ENCODE measurements at places on chromosomes 2 and 18.

DNA sequence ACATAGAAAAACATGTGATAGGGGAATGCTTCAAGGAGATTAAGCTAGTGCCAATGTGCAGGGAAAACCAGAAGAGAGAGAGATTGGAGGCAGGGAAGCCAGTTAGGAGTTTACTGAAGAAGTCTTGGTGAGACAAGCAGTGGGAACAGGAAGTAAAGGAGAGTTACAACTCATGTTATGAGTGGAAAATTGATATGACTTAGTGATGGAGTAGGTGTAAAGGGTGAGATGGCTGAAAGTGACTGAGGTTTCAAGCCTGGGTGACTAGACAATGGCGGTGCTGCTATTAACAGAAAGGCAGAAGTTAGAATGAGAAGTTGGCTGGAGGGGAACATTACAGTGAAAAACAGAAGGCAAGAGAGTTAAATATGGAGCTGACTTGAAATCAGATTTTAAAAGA lies 16.5 kb downstream of the DOK1 start:
- no peak for DNase-seq

DNA sequence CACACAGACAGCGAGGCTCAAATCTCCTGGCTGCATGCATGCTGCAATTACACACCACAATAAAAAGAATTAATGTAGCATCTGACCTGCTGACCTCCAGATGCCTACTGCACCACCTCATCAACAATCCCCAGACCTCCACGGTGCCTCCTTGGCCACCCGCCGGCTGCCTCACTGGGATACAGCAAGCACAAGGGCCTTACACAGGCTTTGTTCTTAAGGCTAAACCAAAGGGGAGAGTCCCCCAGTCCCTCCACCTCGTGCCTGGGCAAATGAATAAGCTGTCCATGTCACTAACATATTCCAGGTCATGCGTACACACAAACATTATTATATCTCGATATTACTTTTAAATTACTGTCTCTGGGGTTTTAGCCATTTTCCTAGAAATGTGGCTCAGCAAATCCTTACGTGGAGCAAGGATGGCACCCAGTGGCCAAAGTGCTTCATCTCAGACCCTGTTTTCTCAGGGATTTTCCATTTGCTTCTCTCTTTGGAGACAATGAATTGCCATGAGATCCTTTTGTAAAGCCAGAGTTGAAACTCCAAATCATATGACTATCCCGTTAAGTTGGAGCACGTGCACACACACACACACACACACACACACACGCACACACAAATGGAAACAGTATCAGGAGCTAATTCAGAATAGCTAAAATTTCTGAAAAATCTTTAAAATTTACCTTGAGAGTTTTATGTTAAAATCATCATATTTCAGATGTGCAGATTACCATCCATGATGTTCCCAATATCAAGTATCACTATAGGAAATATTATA lies 313.8 kb downstream of the PDE11A start:
- no peak for DNase-seq

DNA sequence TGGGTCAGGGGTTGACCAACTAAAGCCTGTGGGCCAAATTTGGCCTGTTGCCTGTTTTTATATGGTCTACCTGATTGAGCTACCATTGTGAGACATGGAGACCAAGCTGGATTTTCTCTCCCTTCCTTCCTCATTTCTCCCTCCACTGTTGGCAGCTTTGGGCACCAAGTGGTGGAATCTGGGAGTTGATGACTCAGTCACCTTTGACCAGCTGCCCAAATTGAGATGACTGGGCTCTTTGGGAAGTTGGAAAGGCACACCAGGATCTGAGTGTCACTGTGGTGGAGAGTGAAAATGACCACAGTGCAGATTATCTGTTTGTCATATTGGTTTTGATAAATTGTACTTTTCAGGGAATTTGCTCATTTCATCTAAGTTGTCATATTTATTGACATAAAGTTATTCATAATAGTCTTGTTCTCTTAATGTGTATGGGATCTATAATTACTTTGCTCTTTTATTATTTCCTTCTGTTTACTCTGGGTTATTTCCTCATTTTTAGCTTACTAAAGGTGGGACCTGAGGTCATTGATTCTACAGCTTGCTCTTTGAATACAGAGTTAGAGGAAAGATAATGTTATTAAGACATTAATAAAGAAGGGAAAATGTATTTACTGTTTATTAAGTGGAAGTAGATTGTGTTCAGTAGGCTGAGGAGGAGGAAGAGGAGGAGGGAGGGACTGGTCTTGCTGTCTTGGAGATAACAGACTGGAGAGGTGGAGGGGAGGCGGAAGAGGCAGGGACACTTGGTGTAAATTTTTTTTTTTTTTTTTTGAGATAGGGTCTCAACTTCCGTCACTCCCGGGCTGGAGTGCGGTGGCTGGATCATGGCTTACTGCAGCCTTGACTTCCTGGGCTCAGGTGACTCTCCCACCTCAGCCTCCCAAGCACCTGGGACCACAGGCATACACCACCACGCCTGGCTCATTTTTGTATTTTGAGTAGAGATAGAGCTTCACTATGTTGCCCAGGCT lies 31.8 kb downstream of the AGFG1 start:
- DNase-seq: peak; percentile 10

DNA sequence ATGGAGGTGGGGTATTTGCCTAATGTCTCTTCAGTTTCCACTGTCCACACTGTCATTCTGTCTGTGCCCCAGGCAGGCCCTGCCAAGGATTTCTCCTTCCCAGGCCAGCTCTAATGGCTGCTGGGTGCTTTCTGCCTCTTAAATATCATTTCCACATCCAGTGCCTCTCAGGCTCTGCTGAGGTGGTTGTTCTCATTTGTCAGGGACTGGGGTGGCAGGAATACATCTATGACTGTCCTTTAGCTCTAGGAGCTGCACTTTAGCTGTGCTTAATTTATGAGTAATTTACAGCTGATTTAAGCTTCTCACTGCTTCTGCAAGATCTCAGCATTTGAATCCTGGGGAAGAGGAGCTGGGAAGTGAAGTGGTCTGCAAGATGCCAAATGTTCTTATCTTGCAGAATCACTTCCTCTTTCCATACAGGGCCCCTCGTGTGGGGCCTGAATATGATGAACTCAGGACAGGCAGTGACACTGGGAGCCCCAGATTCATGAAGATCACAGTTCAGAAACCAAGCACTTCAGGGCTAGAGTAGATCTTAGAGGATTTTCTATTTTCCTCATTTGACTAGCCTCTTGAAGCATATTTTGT lies 150.2 kb downstream of the FSHR start:
- DNase-seq: no peak

GRCh38 chr2:52145005-52145404 lies 1113.1 kb upstream of the NRXN1 start:
- no peak for DNase-seq

DNA sequence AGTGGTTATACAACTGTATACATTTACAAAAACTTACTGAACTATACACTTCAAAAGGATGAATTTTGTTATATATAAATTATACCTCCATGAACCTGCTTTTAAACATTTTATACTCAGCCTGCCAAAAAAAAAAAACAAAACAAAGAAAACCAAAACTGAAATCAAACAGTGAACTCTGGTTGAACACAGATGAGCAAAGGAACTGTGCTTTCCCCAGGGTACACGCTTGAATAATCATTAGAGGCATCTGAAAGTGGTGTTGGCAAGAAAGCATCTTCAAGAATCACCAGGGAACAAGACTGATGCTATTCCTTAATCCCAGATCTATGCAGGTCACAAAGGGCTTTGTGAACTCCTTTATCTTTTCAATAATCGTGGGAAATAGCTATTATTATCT lies 77.0 kb upstream of the LYPD1 start:
- DNase-seq: no peak

DNA sequence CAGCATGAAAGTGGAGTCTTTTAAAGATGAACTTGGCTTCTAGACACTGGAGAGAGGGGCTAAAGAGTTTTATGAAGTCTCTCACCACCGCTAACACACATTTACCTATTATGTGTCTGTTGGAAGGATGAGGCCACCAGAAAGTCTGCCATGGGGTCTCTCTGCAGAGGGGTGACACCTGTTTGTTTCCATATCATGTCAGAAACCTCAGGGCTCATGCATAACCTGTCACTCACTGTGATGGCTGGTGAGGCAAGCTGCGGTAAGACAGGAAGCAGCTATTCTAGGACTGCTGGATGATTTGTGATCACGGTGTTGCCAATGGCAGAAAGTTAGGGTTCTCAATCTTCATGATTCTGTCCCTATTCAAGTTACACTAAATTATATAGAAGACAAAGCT lies 60.8 kb upstream of the DNMT3A start:
- DNase-seq: no peak

- no peak for DNase-seq
Observed at GRCh38 chr2:178246696-178247095, 52.4 kb downstream of the OSBPL6 start.

GRCh38 chr18:63111671-63112402 lies 207.7 kb downstream of the BCL2 start:
- no peak for DNase-seq

DNA sequence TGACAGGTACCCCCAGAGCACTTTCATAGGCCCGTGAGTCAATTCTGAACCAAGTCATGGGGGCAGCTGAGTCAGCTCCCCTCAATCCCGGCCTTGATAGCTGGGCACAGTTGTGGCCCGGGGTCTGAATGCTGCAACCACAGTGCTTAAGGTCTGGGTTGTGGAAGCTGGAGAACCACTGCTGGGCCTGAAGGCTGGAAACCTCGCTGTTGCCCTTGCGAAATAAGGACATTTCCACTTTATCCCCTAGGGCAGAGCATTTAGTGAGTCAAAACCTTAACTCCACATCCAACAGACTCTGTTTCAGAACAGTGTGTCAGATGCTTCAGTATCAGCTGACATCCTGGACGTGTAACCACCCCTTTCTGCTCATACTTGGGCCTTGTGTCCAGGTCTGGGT lies 58.6 kb downstream of the SP110 start:
- peak; percentile 43 for DNase-seq

- no peak for DNase-seq
Observed at GRCh38 chr2:172259827-172260226, 157.1 kb upstream of the DLX2 start.

DNA sequence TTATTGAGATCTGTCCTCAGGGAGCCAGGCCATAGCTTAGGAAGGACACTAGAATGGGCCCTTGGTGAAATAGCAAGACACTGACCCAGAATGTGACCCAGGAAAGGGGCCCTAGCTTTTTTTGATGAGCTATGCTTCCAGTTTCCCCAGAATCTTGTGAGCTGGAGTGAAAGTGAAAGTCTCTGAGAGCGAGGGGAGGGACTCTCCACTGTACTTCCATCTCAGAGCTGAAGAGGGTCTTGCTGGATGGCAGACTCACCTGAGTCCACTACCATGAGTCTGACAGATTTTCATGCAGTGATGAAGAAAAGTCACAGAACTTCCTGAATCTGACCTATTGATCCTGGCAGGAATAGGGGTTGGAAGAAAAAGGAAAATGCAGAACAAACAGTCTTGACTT lies 3.1 kb downstream of the ARHGAP25 start:
- no peak for DNase-seq

- no peak for DNase-seq
Observed at GRCh38 chr2:218471036-218471435, 52.1 kb downstream of the VIL1 start.

DNA sequence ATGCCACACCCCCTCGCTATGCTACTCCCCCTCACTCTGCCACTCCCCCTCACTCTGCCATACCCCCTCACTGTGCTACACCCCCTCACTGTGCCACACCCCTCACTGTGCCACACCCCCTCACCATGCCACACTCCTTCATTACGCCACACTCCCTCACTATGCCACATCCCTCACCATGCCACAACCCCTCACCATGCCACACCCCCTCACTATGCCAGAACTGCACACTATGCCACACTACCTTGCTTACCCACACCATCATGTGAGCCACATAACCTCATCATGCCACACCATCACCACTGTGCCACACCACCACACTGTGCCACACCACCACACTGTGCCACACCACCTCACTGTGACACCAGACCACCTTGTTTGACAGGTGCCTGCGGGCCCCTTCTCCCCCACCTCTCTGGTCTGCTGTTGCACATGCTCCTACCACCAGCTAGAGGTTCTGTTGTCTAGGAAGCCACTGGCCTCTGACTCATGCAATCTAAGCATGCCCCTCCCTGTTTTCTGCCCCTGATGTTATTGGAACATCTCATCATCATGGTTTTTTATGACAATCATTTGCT lies 22.0 kb downstream of the MARCHF4 start:
- DNase-seq: no peak

DNA sequence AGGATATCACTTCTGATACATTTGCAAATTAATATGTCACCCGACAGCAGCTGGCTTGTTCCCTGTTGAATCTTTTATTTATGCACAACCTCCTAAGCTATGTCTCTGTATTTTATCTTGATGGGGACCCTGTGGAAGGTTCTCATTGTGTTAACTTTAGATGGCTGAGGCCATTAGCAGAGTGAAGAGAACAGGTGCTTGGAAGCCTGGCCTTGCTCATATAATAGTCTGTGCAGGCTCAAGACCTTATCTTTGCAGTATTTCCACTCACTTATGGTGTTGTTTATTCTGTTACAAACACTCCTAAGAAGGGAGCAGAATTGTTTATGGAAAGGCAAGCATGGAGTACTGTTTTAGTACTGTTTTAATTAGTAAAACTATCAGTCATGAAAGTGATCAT lies 107.6 kb downstream of the SETBP1 start:
- DNase-seq: no peak

DNA sequence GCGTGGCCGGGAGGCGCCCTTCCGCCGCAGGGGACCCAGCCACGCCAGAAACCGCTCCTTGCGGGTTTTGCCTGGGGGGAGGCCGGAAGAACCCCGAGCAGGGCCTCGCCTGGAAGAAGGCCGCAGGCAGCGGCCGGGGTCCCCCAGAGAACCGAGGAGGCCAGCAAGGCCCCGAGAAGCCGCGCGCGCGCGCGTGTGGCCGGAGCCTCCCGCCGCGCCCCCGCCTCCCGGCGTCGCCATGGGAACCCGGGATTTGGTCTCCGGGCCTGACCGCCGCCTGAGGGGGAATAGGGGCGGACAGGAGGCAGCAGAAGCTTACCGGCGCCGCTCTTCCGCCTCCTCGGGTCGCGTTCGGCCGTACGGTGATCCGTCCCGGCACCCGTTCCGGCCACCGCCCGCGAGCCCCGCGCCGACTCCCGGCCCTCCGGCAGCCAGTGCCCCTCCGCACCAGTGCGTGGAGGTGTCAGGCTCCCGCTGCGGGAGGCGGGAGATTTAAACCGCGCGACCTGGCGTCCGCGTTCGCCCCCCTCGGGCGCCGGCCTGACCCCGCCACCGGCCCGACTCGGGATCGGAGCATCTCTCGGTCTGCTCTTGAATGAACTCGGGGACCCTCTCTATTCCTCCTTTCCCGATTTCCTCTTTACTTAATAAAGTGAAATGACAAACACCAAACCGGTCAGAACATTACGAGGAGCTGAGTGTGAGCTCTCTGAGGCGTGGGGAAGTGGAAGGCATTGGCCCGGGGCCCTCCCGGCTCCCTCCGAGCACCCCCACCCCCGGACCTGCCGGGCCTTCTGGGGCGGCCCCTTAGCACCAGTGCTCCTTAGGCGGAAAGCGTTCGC lies at the start of gene ICA1L:
TSS of gene ICA1L (minus strand) at position 467 of the 842 bp plus-strand sequence. CDS start 42,757 bp downstream, outside the sequence.
- DNase-seq: no peak

DNA sequence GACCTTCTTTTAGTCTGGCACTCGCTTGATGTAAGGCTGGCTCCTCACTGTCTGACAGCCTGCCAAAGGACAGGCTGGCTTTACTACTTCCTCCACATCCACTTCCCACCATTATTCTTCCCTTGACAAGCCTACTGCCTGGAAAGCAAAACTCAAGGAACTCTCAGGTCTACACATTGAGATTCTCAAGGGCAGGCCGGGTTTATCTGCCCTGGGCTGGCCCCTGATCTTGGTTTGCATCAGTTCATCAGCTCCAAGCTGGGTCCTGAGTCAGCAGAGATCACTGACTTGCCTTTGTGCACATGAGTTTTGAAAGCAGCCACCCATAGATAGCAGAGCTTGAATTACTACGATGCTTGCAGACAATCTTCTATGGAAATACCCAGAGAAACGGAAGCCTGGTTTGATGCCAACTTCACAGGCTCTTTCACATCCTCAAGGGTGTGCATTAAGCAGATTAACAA lies 53.9 kb downstream of the KCTD18 start:
- DNase-seq: no peak
